Stimulated activated CD8-positive, alpha-beta memory T cell treated with anti-CD3 and anti-CD28 coated beads, Interleukin-12 subunit alpha, Interleukin-12 subunit beta, amount 100 ng/mL, for 1 hour (primary cell): ENCODE measurements at places on chromosomes 3 and 15.

DNA sequence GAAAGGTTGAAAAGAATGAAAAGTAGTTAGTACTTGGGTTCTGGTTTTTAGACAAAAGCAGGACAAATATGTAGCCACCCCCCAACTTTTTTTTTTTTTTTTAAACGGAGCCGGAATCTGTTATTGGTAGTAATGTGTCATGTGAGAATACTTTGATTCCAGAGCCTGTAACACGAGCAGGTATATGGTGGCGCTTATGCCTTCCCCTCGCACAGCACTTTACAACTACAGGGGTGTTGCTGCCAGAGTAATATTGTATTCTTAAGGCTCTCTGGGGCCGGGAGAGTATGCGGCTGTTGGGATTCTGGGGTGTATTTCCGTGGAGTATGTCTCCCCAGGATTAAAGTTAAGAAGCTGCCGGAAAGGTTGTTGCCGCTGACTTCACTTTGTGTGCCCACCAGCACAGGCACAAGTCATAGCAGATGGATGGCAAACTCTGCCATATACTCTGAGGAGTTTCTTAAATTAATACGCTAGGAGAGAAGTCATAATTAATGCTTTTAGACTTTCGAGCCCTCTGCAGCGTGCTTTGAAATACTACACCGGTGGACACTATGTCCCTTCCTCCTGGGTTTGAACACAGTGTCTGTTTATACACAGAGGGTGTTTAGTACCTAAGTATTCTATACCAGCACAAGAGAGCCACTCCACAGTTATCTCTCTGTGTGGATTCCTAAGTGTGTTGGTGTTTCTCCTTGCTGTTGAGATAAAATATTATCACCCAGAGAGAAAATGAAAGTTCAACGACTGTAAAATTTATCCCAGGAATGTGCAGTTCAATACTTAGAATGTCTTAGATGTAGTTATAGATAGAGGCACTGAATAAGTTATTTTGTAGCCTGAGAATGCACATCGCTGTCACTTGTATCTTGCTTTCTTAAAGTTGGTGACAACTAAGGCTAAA is 1.4 kb downstream of the MBNL1 start:
- DNase-seq, result no peak

GRCh38 chr15:82043130-82043673 is 2.6 kb downstream of the MEX3B start:
- no peak for DNase-seq

- no peak for DNase-seq
These were observed 23.9 kb upstream of the BCL2L10 start for GRCh38 chr15:52136442-52136980.

DNA sequence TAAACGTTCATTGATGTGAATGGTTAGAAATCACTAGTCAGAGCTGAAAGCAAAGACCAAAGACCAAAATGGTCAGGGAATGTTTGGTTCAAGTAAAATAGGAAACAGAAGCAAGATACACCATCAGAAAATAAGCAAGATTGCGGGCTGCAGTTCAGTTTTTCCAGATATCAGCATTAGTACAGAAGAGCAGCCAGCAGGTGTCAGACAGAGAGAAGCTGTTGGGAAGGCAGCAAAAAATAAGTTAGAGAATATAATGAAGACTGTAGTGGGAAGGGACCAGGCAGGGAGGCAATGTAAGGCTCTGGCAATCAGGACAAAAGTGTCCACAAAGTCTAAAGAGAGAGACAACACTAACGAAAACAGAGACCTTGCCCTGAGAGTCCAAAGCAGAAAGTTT is 639.4 kb upstream of the NAALADL2 start:
- no peak for DNase-seq

DNA sequence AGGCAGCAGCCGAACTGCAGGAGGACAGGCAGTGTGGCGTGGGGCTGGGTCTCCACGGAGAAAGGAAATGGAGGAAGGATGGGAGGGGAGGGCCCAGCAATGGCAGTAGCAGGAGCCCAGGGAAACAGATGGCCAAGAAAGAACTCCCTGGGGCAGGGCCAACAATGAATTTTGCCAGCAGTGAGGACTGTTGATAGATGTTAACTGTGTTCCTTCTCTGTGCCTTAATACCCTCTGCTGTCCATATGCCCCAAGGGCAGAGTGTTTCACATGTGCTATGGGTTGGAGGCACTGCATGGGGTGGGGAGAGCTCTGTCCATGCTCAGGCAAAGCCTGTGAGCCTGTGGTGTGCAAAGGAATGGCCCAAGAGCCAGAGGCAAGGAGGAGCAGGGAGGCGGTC is 70.8 kb upstream of the POMGNT2 start:
- DNase-seq, result no peak

DNA sequence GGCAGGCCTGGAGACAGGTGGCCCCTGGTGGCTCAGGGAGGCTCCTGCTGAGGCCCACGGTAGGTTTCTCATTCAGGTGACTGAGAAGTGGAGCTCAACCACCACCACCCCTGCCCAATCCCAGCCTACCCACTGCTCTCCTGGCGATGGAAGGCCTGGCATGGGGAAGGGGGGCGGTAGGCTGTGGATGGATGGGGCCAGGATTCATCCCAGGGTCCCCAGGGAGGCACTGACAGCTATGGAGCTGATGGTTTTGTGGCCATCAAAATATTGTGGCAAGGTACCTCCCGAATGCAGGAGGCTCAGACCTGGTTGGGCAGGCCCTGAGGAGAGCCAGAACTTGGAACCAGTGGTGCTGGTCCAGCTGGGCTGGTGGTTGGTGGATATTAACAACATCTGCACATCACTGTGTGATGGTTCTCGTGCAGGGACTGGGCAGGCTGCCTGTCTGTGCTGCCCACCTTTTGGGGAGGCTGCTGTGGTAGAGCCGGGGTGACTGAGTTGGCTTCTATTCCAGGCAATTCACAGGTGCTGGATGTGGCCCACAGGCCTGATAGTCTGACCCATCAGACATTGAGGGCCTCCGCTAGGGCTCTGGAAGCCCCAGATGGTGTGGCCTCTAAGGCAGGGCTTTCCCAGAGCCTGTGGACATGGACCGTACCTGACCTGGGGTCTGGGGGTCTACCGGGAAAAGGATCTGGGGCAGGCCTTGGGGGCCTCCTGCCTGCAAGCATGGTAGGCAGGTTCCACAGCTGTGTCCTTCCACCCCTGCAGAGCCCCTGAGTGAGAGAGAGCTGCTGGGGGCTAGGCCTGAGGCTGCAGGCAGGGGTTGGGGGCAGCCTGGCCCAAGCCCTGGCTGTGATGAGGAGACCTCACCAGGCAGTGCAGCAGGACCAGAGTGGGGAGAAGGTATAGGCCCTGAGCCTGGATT is 3.4 kb downstream of the ZBTB47 start:
- DNase-seq, result no peak

GRCh38 chr3:144499001-144499930 is 527.6 kb downstream of the DIPK2A start:
- DNase-seq, result no peak

DNA sequence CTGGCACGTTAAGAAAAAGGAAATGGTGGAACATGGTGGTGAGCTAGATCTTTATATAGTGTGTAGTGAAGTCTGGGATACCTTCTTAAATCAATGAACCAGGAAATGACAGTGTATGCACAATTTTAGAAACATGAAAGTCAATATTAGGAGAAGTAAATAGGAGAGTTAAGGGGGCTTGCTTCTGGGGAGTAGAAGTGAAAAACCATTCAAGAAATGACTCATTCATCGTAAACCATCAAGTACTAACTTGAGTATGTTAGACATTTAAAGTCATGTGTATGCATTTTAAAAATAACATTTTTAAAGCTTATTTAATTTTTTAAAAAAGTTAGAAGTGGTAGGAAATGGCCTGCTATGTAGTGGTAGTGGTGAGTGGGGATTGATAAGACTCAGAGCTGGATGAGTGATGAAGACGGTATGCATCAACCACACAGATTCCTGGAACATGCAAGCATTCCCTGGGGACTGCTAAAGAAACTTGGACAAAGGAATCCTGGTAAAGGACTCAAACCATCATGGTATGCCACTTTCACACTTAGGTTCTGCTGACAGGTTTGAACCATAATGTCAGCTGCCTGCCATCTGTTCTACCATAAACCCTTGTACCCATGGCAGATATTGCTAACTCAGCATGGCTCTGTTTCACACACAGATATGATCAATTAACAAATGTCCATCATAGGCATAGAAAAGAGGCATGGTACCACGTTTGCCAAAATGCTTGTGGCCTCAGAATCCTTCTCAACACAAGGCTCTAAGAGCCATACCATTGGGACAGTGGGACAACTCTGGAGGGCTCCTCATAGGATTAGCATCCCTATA is 28.9 kb upstream of the MITF start:
- DNase-seq, result no peak

- DNase-seq, result no peak
These were observed 6.5 kb upstream of the FGD5 start for GRCh38 chr3:14812196-14812790.

GRCh38 chr3:100912571-100912970 is 80.7 kb downstream of the ABI3BP start:
- no peak for DNase-seq

DNA sequence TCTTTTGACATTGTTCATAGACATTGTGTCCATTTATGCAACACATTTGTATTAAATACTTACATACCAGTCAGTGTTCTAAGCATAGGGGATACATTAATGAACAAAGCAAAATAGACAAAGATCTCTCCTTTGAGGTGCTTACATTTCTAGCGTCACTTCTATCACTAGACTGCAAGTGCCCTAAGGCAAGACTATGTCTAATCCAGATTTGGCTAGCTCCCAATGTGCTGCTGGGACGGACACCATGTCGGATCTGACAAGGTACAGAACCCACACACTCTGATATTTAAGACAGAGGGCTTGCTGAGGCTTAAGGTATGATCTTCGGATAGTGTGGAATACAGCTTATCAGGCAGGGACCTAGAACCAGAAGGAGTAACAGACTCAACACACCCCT is 41.4 kb downstream of the MYLK start:
- DNase-seq, result no peak

DNA sequence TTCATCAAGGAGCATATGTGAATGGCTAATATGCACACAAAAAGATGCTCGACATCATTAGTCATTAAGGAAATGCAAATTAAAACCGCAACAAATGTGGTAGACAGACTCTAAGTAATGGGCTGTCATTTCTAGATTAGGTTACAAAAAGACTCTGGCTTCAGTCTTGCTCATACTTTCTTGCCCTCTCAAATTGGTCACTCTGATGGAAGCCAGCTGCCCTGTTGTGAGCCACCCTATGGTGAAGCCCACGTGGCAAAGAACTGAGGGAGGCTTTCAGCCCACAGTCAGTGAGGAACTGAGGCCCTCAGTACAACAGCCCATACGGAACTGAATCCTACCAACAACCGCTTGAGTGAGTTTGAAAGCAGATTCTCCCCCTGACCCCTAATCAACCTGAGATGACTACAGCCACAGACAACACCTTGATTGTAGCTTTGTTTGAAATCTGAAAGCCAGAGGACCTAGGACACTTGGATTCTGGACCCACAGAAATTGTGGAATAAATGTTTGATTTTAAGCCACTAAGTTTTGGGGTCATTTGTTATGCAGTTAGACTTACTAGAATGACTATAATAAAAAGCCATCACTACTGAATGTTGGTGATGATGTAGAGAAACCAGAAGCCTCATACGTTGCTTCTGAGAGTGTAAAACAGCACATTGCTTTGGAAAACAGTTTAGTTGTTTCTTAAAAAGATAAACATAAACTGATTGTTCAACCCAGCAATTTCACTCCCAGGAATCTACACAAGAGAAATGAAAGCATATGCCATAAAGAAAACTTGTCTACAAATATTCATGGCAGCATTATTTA is 45.7 kb downstream of the EHHADH start:
- DNase-seq, result no peak

DNA sequence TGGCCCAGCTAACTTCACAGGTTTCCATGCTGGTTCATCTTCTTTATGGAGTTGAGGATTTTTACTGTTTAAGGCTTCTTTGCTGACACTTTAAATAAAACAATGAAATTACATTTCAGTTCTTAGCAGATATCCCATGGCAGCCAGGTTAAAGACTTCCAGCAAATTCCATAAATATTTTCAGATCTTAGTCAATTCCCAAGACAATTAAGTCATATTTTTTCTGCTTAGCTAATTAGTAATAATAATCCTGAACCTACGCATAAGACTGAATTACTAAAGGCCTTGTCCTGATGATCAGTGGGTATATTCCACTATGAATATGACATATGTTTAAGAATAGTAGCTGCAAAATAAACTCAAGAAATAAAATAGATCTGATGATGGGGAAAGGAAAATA is 83.3 kb downstream of the NR2E3 start:
- DNase-seq, result no peak

DNA sequence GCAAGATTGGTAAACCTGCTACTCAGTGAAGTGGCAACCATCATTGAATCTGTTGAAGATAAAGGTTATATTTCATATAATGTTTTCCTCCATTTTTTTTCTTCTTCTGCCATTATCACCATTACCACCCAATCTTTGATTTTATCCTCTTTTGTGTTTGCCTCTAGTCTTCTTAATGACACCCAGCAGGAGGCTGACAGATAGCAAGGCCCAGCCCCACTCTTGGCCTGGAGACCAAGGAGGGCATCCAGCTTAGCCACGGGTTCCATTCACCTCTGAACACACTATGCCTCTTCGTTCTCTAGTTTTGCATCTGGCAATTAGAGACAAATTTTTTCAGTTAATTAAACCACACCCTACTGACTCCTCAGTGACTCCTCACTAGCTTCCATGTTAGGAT is 129.7 kb downstream of the TPRG1 start:
- no peak for DNase-seq

GRCh38 chr3:99176169-99176964 is 274.9 kb upstream of the DCBLD2 start:
- DNase-seq, result no peak

GRCh38 chr3:14876921-14877333 is 58.2 kb downstream of the FGD5 start:
- DNase-seq, result no peak

GRCh38 chr3:57331078-57331610 is 38.7 kb upstream of the ASB14 start:
- DNase-seq, result no peak

DNA sequence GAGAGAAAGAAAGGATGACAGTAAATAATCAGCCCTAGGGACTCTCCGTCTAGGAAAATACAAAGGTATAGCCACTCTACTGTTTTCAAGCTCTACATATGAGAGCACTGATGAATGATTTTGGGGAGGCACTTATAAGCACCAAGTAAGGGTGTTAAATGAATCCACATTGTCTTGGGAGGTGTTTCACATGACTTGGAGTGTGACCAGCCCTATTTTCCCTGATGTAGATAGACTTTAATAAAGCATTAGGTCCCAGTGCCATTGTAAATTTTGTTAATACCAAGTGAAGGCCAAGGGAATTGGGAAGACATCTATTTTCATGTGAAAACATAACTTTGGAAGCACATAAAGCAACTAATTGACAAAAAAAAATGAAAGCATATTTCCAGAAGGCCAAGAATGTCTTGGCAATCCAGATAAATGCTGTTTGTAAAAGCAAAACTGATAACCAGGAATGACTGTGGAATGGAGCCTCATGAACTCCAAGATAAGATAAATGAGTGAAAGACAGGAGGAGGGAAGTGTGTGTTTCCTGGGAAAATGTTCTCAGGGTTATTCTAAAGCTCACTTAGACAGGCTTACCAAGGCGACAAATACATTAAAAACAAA is 96.0 kb upstream of the MYZAP start:
- DNase-seq, result no peak
